Activated CD4-positive, alpha-beta T cell treated with anti-CD3 and anti-CD28 coated beads for 48 hours (primary cell): ENCODE measurements at places on chromosomes 5 and 9.

DNA sequence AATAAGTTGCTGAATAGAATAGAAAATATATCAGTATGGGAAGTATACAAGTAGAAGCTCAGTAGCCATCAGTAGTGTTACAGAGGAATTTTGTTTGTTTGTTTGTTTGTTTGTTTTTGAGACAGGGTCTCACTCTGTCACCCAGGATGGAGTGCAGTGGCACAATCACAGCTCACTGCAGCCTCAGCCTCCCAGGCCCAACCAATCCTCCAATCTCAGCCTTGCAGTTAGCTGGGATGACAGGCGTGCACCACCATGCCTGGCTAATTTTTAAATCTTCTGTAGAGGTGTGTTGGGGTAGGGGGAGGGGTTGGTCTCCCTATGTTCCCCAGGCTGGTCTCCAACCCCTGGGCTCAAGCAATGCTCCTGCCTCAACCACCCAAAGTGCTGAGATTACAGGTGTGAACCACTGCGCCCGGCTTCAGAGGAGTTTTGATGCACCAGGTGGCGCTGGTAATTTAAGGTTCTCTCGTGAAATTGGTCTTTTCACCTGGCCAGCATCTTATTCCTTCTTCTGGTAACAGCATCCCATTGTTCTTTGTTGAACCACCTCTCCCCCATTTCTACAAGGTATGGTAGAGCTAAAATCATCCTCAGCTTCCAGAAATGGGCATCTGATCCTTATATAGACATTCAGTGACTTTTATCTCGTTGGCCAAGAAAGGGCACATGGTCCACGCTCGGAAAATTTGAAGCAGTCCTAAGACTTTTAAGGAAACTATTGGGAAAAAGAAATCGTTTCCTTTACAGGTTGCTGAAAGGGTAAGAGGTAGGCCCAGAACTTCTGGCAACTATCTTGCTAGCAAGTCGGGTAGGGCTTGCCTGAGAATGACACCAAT is 157.1 kb downstream of the ARRDC3 start:
- DNase-seq: peak; percentile 67

DNA sequence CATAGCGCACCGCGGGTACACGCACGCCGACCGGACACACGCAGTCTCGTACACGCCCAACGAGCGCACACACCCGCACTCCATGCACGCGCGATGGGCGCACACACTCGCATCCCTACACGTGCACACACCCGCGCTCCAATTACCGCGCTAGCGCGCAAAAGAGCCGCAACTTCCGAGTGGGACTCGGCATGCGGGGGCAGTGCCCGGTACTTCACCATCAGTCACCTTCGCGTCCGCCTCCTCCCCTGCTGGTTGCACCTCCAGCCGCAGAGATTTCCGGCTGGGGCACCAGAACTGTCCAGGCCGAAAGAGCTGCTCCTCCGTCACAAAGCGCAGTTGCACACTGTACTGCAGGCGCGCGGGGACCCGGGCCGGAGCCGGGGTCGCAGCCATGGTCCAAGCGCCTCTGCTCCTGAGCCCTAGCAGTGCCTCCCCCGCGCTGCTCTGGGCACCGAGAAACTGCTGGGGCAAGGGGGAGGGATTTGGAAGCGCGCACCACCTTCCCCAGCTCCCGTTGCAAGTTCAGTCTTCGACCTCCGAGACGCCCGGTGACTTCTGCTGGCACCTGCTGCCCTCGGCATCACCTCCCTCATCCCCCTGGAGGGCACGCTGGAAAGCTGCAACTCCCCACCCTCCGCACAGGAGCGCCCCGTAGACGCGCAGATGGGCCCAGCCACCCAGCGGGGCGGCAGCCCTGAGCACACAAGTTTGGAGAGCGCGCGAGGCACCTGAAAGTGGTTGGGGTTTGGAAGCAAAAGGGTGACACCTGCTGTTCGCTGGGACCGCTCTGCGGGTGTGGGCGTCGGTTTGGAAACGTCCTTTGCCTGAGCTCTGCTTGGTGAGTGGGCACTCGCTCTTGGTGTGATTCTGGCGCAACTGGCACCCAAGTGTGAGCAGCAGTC is 337.4 kb upstream of the PUM3 start:
- DNase-seq: peak; percentile 74

GRCh38 chr5:111472579-111472978 is 39.8 kb downstream of the STARD4 start:
- DNase-seq: no peak

- peak; percentile 43 for DNase-seq
These were observed 61.0 kb downstream of the ARL15 start for GRCh38 chr5:54249210-54250028.

- no peak for DNase-seq
These were observed 181.1 kb downstream of the PAPPA start for GRCh38 chr9:116334546-116335150.

GRCh38 chr5:62590387-62590786 is 11.8 kb downstream of the LRRC70 start:
- DNase-seq: no peak

- DNase-seq: no peak
These were observed 36.7 kb downstream of the PRRT1B start for GRCh38 chr9:131582056-131582455.

GRCh38 chr5:95081982-95082381 is 202.9 kb downstream of the MCTP1 start:
- DNase-seq: no peak

GRCh38 chr9:80233906-80234305 is 662.1 kb downstream of the TLE4 start:
- no peak for DNase-seq

- no peak for DNase-seq
These were observed 3.9 kb downstream of the FABP6 start for GRCh38 chr5:160233215-160233614.

DNA sequence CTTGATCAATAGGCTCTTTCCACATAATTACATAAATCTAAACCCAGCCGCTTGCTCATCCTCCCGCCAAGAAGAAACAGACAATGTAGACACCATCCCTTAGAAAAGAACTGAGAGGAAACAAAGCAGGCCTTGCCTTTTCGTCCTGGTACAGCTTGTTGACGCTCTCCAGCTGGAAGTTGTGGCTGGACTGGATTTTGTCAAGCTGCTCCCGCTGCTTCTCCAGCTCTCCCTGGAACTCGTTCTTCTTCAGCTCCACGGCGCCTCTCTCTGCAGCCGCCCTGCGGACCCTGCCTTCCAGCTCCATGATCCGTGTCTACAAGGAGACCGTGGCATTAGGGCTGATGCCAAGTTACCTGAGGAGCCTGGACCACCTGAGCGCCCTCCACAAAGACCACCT is 22.1 kb downstream of the GOLM1 start:
- no peak for DNase-seq

GRCh38 chr5:57368010-57368409 is 114.6 kb downstream of the ACTBL2 start:
- DNase-seq: no peak

GRCh38 chr9:115373000-115373709 is 255.2 kb upstream of the TNC start:
- peak; percentile 62 for DNase-seq

DNA sequence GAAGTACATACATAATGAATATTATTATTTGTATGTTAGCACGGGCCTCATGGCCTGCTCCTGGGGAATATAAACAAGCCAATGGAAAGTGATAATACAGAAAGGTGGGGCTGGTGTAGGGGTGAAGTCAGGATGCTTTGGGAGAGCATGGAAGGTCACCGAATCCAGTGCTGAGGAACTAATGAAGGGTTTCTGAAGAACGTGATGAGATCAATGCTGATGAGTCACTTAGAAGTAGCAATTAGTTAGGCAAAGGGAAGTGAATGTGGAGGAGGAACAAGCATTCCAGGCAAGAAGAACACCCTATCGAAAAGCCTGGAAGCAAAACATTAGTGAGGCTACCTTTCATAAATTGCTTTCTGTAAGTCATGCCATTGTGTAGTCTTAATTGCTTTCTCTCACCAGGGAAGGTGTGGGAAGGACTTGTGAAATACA is 2.1 kb downstream of the ANXA1 start:
- no peak for DNase-seq

- no peak for DNase-seq
These were observed 8.6 kb downstream of the G3BP1 start for GRCh38 chr5:151780348-151780747.

GRCh38 chr9:20808002-20808401 is 123.9 kb downstream of the FOCAD start:
- no peak for DNase-seq

- DNase-seq: no peak
These were observed 22.8 kb upstream of the IFNE start for GRCh38 chr9:21504894-21505293.

GRCh38 chr5:122665051-122665450 is 109.8 kb upstream of the SNX2 start:
- DNase-seq: no peak

DNA sequence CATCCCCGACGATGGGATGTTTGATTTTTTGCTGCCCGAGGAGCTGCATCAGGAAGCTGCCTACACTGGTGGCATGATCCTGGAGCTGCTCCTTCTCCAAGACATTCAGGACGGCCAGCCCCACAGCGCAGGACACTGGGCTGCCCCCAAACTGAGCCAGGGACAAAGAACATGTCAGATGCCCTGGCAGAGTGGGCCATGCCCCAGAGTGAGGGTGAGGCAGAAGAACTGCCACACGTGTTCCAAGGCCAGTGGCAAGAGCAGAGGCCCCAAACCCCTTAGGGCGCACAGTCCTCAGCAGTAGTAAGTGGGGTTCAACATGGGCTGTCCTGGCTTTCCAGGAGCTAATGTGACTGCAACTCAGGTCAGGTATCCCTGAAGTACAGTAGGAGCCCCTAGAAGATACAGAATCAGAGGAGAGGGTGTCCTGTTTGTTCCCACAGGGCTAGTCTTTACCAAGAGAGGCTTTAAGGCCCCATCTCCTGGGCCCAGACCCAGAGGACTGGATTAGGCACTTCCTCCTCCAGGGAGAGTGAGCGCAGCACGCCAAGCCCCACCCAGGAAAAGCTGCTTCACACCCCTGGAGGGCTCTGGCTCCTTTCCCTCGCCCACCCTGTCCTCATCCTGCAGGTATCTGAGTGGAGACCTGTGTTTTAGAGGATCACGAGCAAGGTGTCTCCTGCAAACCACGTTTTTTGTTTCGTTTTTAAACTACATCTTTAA is 11.1 kb downstream of the HNRNPAB start:
- no peak for DNase-seq

- DNase-seq: no peak
These were observed 505.1 kb upstream of the KLF4 start for GRCh38 chr9:107994648-107995047.

GRCh38 chr5:12876541-12877298 is 972.5 kb upstream of the CTNND2 start:
- DNase-seq: no peak

DNA sequence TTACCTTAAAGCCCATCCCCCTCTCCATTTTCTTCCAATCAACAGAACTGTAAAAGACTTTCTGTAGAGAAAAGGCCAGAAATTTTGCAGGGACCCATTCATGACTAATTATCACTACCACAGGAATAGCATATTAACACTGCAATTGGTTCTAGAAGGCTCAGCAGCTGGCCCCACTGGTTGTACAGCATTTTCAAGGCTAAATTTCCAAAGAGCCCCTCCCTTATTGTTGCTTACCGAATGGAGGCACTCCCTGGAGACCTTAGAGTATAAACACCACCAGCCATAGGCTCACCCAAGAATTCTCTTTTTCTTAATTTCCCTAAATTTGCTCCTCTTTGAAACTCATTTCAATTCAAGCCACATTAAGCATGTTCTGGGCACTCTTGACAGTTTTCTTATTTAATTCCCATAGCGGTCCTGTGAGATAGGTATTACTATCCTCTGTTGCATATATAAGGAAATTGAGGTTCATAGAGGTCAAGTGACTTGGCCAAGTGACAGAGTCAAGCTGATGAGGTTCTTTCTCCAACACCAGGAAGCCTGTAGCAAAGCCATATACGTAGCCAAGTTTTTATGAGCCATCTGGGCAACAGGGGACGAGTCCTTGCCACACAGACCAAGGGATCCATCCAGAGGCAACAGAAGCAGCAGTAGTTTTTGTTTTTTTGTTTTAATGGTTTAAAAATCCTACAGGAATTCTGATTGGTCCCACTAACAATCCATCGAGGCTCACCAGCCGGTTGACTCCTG is 83.9 kb upstream of the NR5A1 start:
- DNase-seq: no peak

GRCh38 chr5:94174748-94175411 is 433.5 kb upstream of the POU5F2 start:
- no peak for DNase-seq
